Posterior vena cava (tissue), 2 donors: ENCODE measurements at places on chromosomes 2 and 18. TPM values are rescaled to one million over a fixed set of nuclear protein-coding genes. Genes with fewer than 3 reads are reported as not detected.

ATP5MC3 gene
- total RNA-seq = 120 TPM

- DNase-seq = no peak
Measured at GRCh38 chr2:234954551-234954992, 2.8 kb downstream of the SH3BP4 start.

NXPH2 gene
- total RNA-seq = not detected

DNA sequence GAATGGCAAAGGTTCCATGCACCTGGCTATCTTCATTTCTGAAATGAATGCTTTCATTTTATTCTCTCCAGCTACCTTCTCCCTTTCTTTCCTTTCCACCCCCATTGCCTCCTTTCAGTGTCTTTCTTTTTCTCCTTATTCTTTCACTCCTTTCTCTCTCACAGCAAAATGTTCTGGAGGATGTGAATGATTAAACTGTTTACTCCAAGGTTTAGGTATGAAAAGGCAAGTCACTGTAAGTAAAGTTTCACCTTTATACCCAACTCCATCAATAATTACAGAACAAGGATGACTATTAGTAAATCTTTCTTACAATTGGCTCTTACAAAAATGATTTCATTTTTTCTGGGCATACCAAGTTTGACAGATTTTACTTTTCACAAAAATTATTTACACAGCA lies 4.3 kb downstream of the PAX8 start:
- no peak for DNase-seq

LIMS2 gene
- total RNA-seq = 210 TPM

GRCh38 chr2:188978291-188979081 lies 4.3 kb downstream of the COL3A1 start:
- DNase-seq = no peak

UGT1A8 gene
- not detected for total RNA-seq

DNA sequence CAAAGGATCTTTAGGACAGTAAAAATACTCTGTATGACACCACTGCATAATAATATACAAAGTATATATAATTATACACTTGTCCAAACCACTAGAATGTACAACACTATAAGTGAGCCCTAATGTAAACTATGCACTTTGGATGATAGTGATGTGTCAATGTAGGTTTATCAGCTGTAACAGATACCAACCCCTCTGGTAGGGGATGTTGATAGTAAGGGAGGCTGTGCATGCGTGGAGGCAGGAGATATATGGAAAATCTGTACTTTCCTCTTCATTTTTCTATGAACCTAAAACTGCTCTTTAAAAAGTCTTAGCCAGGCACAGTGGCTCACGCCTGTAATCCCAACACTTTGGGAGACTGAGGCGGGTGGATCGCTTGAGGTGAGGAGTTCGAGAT lies 37.5 kb upstream of the SP3 start:
- no peak for DNase-seq

GRCh38 chr18:7855028-7855427 lies 287.9 kb downstream of the PTPRM start:
- DNase-seq = no peak

- no peak for DNase-seq
Measured at GRCh38 chr2:130913891-130914290, 77.2 kb downstream of the ARHGEF4 start.

CAPN14 gene
- total RNA-seq = 0.14 TPM

- DNase-seq = no peak
Measured at GRCh38 chr2:54955358-54956110, 94.7 kb downstream of the RTN4 start.
